ENCODE measurements at places on chromosomes 4 and X. TPM values are rescaled to one million over a fixed set of nuclear protein-coding genes. Genes with fewer than 3 reads are reported as not detected.

Gene HTN1
- not detected for total RNA-seq

Gene CYSLTR1
- total RNA-seq = not detected

Gene JCHAIN
- total RNA-seq = 0.10 TPM

Gene SFRP2
- total RNA-seq = not detected

Gene RBMXL3
- total RNA-seq = not detected

Gene NXF2
- total RNA-seq = not detected

Gene GAGE12E
- total RNA-seq = not detected

Gene TAF7L
- total RNA-seq = 0.05 TPM

Gene GNRHR
- total RNA-seq = not detected
